ENCODE measurements at places on chromosomes 4 and X.

DNA sequence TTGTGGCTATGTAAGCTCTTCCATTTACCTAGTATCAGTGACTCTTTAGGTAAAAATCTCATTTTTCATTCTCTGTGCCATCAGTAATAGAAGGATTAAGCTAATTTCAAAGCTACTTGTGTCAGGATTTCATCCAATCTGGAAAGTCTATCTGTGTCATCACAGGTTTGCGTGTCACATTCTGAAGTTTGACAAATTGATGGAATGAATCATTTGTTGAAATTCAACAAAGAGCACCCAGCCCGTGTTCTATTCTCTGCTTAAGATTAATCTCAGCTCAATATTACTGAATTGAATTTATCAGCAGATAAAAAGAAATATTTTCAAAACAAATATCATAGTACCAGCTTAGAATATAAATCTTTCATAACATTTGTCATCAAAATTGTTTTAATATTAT is 35.8 kb downstream of the LANCL3 start:
- no peak for DNase-seq

DNA sequence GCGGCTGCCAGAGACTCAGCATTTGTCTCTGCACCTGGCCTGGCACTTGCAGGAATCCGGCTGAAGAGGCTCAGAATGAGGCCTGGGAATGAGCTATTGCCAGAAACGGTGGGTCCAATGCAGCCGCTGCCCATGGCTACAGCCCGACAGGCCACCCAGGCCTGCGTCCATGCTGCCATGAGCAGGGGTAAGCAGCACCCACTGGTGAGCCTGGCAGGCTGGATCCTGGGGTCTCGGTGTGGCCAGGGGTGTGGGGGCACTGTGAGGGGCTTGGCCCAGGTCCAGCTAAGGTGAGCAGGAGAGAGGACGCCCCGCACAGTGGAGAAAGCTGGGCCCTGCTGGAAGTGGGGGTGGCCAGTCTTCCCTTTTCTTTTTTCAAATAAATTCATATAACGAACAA is 60.3 kb upstream of the MXD4 start:
- DNase-seq, result no peak

DNA sequence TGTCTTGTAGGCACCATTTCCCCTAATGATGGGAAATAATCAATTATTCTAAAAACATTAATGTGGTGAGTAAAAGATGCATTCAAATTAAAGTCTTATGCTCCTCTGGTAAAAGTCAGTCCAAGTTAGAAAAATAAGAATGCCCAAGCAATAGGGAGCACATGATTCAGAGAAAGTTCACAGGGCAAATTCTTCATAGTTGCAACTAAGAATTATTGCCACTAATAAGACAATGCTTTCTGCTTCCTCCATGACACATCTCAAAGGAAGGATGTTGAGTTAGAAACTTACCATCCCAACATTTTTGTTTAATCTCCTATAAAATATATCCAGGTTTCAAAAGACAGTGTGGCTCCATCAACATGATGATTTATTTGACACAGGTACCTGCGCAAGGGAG is 26.3 kb downstream of the PHOX2B start:
- no peak for DNase-seq

GRCh38 chrX:77743720-77744119 is 42.3 kb downstream of the ATRX start:
- DNase-seq, result no peak

DNA sequence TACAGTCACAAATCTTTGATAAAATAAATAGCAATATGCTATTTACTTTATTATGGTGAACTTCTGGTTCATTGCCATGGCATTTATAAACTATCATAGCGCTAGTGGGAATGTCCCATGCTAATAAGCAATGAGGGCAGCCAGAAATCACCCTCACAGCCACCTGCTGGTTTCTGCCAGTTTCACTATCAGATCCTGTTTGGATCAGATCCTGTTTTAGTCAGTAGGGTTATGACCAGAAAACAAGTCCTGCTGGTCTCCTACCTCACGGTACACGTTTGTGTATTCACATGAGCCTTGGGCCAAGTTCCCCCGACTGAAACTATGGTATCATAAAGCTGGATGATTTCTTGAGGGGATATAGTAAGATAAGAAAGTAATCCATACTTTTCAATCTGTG is 17.7 kb downstream of the FOXR2 start:
- DNase-seq, result no peak

DNA sequence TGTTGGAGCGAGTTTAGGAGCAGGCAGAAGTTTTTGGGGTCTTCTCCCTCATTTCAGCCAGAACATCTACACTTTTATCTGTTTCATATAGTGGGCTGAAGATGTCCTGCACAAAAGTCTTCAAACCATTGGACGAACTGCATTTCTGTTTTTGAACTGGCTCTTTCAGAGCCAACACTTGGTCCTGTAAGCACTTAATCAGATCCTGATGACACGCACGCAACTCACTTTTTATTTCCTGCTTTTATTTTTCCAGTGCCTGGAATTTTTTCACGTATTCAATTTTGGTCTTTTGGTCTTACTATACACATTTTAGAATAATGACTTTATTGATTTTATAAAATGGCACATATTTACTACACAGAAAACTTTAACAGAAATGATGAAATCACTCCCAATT is 40.2 kb upstream of the NKX3-2 start:
- no peak for DNase-seq

DNA sequence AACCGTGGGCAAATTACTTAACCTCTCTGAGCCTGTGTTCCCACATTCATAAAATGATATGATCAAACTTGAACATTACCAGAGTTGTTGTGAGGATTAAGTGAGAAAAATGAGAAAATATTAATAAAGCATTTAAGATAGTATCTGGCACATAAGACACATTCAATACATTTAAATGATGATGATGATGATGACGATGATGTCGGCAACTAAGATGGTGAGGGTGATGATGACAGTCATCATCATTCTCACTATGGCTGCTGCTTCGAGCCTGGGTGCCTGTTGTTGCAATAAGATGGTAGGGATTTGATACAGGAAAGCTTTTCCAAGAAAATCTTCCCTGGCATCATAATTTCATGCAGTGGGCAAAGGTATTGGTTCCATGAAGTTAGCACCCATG is 11.1 kb downstream of the TMEM164 start:
- no peak for DNase-seq

- DNase-seq, result no peak
Measured at GRCh38 chr4:87961993-87962392, 13.5 kb upstream of the SPP1 start.

DNA sequence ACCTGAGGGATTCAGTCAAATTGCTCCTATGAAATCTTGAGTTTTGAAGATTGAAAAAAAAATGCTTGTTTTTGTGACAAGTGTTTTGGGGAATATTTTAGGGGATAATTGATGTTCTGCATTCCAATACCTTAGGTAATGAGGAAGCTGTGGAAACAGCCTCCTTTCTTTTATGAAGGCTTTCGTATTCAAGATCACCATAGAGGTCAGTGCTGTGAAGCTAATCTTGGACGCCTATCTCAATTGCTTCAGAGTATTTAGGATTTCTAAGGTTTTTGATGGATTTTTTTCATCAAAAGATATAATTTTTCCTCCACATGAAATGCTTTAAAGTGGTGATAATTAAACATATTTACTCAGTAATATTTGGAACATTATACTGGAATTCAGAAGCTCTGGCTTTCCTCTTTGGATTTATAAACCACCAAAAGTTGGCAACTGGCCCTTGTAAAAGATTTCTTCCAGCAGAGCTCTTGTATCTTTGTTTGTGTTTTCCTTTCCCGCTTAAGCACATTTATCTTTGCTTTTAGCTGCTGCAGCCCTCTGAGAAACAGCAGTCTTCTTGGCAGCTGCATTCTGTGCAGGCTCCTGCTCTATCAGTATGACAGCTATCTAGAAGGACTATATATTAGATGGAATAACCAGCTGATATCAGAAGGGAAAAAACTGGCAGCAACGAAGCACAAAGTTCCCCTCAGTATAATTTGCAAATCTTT is 63.7 kb downstream of the HMGB2 start:
- DNase-seq, result no peak

DNA sequence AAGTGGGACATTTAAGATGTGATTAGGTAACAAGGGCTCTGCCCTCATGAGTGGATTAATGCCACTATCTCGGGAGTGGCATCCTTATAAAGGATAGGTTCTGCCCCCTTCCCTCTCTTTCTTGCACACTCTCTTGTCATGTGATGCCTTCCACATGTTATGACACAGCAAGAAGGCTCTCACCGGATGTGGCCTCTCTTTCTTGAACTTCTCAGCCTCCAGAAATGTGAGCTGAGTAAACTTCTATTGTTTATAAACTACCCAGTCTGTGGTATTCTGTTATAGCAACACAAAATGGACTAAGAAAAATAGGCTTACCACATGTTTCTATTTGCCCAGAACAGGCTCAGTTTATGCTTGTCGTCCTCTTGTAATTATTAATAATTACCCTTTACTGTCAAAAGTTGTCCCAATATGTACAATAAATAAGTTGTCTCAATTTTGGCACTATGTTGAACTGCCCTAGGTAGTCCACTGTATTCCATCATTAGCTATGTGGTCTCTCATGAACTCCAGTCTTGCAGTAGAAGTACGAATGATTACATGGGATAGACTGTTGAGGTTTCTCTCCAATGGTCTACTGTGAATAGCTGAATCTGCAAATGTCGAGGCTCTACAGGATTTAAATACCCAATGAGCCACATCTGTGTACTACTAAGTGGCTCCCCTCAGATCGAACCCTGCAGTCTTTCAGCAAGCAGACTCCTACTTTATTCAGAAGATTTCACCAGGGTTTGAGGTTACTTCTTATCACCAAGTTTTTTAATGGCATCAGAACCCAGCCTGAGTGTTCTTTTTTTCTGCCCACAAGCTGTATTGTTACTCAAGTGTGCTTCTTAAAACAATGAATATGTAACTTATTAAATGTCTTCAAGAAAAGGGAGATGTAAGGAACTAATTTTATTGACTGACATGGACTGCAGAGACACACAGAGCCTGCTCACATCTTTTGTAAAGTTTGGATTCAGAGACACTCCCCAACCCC is 102.0 kb upstream of the LEF1 start:
- DNase-seq, result no peak

DNA sequence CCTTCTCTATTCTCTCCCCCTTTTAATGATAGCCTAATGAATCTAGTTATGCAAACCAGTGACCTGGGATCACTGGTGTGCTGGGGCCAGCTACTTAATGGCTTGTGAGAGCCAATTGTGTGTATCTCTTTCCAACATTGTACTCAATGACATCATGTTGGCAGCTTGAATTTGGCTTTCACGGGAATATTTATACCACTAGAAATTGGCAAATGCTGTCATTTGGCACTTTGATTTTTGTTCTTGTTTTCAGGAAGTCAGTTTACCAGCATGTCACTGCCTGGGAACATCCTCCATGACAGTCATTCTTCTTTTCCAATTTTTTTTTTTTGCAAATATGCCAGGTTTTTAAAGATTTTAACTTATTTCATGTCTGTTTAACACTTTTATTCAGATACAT is 1685.3 kb downstream of the STIM2 start:
- DNase-seq, result no peak

GRCh38 chr4:14695095-14695845 is 307.0 kb upstream of the CPEB2 start:
- no peak for DNase-seq

DNA sequence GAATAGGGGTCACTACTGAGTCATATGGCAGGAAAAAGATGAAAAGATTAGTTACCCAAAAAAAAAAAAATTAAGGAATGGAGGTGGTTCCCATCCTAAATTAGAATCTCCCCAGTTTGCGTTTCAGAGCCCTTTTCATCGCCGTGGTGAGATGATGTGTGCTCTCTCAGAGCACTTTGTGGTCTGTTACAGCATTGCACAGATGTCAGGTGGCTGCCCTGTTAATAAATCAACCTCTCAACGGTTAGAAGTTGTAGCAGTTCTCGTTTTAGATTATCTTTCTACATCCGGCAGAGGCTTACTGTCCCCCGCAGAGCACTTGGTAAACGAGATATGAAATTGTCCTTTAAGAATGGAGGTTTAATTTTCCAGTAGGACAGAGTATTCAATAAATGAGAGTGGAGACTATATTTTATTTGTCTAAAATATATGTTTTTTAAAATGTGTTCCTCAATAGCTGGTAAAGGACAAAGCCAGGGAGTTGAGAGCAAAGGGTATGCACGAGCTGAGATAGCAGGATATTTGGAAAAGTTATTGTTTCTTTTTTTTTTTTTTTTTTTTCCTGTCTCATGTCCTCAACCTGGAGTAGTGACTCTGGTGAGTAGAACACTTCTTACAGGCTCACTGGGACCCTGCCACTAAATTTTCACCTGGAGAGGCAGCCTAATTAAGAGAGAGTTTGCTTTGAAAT is 26.9 kb downstream of the AFF1 start:
- DNase-seq, result peak; percentile 36

DNA sequence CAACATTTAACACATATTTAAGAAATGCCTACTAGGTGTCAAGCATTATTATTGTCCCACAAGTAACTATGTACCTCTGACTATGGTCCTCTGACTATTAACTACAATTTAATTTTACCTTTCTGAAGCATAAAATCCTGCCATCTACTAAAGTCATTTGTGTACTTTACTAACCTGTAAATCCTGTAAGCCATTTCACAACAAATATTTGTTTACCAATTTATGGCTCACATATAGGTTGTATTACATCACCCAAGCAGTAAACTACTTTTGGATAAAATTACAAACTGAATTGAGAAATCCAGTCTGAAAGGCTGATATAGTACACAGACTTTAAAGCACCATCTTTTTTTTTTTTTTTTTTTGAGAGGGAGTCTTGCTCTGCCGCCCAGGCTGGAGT is 43.8 kb downstream of the CNGA1 start:
- DNase-seq, result no peak

GRCh38 chr4:76997532-76997931 is 48.0 kb downstream of the SEPTIN11 start:
- no peak for DNase-seq

DNA sequence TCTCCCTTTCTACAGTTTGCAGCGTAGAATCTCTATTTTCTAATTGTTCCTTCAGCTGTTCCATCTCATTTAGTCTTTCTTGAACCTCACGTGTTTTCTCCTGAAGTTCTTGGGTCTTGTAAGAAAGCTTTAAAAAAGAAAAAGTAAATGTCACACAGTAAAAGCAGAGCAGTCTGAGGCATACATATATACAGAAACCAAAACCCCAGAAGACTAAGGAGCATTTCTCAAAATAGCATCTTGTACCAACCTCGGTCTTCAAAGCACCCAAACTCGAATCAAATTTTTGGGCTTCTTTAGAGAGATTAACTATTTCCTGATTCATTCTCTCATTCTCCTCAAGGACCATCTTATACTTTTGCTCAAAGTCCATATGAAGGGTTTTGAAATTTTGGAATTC is 39.4 kb downstream of the CENPE start:
- DNase-seq, result no peak

GRCh38 chr4:15682242-15683142 is 865 bp downstream of the FAM200B start:
- no peak for DNase-seq

GRCh38 chrX:73877687-73878086 is 314.7 kb downstream of the CHIC1 start:
- DNase-seq, result no peak
